ENCODE measurements at places on chromosomes 2 and 18.
A peak's percentile ranks its signal among the peaks of the same experiment; 100 is the strongest.

DNA sequence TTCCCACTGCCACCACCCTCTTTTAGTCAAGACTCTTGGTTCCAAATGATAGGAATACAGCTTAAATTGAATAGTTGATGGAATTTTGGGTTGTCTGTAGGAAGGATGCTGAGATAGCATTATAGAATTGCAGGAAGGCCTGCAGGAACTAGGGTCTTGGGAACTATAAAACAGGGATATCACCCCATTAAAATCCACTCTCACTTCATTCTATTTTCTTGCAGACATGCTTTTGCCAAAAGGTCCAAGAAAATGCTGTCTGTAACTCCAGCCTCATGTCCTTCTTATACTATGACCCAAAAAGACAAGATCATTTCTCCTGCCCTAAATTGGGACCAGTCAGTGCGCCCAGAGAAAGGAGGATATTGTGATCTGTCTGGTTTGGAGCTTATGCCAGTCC, 89.1 kb downstream of the COMMD1 start:
- DNase-seq = no peak

DNA sequence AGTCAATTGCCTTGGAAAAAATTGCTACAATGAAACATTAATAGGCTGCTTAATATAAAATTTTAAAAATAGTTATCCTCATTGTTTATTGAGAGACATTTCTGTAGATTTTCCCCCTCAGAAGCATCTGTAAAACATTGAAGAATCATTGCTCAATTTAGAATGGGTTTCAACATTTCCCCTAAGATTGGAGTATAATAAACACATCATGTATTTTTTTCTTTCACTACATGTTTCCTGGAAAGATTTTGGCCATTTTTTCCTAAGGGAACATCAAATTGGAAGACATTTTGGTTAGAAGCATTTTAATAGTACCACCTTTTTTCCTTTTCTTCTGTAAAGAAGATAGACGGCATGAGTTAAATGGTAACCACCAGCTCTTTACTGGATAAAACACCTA, 443.2 kb upstream of the SPHKAP start:
- no peak for DNase-seq

GRCh38 chr2:183991968-183992367, 606.4 kb upstream of the ZNF804A start:
- DNase-seq = no peak

GRCh38 chr2:203401-203800, 60.4 kb downstream of the SH3YL1 start:
- DNase-seq = no peak

DNA sequence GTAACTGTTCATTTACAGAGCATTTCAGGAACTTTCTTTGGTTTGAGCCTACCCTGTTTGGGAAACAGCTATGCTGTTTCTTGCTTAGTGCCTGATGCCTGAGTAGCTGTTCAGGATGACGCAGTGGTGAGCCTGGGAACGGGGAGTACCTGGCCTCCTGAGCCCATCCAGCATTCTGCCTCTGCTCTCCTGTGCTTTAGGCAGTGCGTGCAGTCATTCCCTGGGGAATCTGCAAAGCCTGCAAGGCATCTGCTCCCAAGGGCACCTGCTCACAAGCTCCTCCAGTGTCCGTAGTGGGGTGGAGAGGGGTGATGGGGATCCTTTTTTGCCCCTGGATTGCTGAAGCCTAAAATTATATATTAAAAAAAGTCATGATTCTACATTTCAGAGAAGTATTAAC, 68.8 kb downstream of the RAPGEF4 start:
- DNase-seq = no peak

DNA sequence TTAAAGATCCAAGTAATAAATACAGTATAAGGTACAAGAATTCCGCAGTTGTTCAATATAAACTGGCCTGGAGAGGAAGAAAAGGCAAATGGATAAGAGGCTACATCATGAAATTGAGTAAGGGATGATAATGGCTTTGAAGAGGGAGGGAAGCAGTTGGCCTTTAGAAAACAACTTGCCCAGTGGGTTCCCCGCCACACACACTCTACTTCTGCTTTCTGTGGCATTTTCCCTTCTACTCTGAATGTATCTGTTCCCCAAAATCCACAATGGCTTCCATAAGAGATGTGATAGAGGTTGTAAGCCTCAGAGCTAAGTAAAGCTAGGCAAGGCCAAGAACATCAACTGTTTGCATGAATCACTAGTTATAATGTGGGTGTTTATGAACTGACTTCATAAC, 221.3 kb downstream of the MBD2 start:
- no peak for DNase-seq

GRCh38 chr18:12819322-12819721, 64.7 kb downstream of the PTPN2 start:
- DNase-seq = no peak

GRCh38 chr2:62300925-62301324, 105.0 kb downstream of the B3GNT2 start:
- peak; percentile 8 for DNase-seq

DNA sequence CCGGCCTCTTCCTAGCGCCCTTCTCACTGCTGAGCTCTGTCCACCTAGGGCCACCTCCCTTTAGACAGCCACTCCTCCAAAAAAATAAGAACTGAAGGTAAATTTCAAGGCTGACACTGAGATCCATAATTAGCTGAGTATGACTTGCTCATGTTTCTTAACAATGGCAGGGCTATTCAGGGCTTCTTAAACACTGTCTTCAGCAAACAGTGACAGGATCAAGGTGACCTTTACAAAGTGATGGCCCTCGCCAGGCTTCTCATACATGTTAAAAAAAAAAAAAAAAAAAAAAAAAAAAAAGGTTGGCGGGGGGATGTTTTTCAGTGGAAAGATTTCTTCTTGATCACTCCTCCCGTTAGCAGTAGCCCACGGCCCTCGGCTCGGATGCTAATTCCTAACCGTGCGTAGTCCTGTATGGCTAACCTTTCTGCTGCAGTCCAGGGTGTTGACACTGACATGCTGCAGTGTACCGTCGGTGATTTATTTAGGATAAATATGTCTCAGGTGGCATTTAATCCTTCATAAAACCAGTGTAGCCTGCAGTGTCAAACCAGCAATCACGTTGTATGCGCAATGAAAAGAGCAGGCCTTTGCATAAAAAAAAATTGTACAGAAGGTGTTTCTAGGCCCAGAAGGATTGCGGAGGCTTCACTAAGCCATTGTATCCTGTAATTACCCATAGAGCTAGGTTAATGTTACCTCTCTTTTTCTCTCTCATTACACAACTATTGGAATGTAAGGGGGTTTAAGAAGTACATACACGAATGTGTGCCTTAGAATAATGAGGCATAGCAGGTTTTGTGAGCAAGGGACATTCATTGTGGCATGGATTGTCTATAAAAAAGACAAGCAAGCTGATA, 142.7 kb downstream of the PTGR3 start:
- DNase-seq = no peak

GRCh38 chr2:62201307-62201706, 5.4 kb downstream of the B3GNT2 start:
- no peak for DNase-seq

- DNase-seq = peak; percentile 87
Measured at GRCh38 chr2:172307800-172308199, 119.6 kb upstream of the ITGA6 start.

GRCh38 chr2:75495862-75496261, 64.9 kb downstream of the EVA1A start:
- DNase-seq = no peak

DNA sequence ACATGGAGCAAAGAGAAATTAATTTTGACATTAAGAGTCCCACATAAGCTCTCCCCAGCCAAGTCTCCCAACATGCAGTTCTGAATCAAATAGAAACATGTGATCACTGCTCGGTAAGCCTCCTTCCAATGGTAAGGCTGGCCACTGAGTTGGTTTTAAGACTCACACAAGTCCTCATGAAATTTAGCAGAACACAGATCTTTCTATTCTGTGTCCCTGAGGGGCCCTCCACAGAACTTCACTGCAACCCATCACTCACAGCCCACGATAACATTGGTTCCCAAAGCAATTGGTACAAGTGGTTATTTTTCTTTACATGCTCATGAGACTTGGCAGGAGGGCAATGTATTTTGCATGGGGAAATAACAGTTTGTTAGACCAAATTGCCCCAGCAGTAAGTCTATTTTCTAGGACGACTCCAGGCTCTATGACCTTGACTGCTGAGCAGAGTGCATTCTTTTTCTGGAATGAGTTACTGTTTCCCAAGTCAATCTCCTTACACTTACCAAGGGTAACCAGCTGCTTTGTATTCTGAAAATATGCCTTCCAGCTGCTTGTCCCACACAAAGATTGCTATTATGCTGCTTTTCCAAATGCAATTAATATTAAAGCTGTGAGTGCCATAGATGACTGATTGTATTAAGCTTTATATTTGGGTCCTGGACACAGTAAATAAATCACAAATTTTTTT, 142.3 kb upstream of the TANK start:
- DNase-seq = no peak

DNA sequence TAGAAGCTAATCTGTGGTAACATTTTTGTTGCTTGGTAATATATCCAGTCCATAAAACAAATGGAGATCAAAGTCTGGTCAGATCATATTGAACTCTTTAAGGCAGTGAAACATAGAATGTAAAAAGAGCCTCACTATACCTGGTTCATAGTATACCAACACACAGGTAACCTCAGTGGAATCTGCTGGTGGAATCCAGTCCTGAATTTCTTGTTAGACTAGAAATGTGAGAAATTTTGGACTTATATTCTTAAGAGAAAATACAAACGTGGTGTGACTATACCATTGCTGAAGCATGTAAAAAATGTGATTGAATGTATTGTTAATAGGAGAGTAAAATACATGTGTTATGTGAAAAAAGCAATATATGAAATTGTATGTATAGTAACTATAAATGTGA, 46.1 kb upstream of the GRHL1 start:
- no peak for DNase-seq

DNA sequence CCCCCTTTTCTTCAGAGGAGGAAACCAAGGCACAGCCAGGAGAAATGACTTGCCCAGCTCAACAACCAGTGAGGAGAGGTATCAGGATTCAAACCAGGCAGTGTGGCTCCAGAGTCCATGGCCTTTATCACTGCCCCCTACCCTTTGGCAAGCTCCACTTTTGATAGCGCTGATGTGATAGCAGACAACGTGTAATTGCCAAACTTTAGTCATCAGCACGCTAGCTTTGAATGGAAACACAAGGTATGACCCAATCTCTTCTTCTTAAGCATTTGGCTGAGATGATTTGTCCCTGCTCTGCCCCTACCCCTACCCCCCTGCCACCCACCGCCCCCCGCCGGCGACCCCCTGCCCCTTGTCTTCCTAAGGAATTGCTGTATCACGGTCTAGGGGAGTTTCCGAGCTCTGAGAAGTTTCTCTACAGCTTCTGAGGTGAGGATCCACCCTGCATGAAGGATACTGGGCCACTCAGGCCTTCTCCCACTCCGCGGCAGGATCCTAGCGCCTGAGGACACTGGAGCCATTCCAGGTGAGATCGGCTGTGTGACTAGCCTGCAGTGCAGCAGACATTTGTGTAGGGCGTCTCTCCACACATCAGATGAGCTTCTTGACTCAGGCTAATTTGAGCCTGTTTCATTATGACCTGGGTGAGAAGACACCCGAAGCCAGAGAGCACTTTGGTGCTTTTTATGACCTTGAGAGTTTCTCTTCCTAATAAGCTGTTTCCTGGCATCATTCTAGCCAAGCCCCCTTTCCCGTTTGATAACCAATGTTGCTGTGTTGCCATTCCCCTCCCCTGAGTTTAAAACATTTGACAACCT, 75.1 kb upstream of the MAP4K4 start:
- no peak for DNase-seq

All from lung microvascular endothelial cell (primary cell).